Activated T-cell treated with anti-CD3 and anti-CD28 coated beads, Interleukin-2, amount 50 U/mL, for 4 hours (primary cell): ENCODE measurements at places on chromosomes 4 and X. TPM values are rescaled to one million over a fixed set of nuclear protein-coding genes. Genes with fewer than 3 reads are reported as not detected.

DNA sequence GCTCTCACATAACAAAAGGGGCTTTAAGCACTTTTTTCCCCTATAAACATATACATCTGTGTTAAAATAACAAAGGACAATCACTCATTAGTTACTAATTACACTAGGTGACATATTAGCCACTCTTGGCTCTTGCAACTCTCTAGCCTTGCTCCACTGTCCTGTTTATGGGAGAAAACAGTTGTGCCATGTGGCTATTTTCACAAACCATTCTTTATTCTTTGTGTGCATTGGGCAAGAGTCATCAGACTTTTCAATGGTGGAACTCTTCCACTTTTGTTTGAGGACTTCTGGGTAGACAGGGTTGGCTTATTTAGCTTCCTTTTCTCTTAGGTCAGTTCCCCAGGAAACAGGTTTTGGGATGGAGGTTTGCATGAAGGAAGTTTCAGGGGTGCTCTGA, 16.0 kb upstream of the FAM149A start:
- DNase-seq = no peak

DNA sequence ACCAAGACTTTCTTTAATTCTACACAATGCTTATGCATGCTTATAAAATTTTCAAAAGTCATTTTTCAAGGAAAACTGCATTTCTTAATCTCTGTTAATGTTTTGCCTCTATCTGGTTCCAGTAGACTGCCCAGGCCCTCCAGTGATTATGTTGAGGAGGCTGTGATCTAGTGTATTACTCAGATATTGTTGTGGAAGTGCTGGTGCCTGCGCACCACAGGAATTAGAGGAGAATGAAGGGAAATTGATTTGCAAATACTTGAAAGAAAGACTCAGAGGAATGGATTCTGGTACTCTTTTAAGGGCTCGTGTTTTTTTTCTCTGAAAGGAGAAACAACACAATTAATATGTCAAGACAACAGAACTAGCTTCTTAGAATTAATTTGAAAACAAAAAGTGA, 1015.1 kb downstream of the RPA4 start:
- DNase-seq = no peak

DNA sequence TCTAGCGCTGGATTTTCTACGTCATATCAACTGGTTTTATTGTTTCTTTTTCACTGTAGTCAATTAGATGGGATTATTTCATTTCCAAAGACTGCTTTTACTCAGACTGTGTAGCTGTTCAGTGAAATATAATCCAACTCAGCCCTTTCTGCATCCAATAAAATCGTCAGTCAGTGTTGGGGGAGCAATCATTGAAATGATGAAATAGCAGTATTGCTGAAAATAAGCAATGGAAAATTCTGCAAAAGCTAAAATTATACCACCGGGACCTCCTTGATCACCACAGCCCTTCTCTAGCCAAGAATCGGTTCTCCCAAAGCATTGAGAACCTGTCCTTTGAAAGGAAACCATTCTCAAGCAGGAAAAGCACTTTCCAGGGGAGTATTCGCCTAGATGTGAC, 243.1 kb upstream of the TENM3 start:
- DNase-seq = no peak

- DNase-seq = no peak
Measured at GRCh38 chrX:8738588-8739189, 6.8 kb upstream of the ANOS1 start.

- no peak for DNase-seq
Measured at GRCh38 chr4:142095886-142096605, 459.7 kb downstream of the IL15 start.

DNA sequence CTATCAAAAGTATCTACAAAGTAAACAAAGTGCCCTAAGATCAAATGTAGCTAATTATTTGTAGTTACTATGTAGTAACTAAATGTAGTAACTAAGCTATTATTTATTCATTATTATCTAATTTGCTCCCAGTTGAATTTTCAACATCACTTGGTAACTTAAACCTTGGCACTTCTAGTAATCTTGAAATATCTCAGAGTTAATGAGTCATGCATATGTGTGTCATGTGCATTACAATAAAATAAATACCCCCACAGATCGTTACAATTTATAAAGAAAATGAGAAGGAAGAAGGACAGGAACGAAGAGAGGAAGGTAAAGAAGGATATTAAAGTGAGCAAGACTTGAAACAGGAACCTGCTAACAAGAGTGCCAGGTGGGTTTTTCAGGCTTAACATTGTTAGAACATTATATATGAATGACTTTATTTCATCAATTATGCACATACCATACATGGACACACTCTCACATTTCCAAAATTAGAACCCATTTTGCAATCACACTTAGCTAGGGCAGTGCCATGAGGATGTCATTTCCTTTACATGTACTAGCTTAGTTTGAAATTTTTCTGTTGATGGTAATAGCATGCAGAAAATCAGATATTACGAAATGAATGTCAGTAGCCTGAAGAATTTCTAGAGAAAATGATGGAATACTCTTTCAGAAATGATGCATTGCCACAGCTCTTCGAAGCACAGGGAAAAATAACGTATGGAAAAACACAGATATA, 1670.4 kb upstream of the AGA start:
- DNase-seq = no peak

DNA sequence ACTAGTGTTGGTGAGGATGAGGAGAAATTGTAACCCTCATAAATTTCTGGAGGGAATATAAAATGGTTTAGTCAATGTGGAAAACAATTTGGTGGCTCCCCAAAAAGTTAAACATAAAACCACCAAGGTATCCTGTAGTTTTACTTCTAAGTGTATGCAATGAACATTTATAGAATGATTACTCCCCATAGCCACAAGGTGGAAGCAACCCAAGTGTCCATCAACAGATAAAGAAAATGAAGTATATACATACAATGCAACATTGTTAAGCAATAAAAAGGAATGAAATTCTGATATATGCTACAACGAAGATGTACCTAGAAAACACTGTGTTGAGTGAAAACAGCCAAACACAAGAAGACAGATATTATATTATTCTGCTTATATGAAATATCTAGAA, 569.1 kb upstream of the GRID2 start:
- DNase-seq = no peak

DNA sequence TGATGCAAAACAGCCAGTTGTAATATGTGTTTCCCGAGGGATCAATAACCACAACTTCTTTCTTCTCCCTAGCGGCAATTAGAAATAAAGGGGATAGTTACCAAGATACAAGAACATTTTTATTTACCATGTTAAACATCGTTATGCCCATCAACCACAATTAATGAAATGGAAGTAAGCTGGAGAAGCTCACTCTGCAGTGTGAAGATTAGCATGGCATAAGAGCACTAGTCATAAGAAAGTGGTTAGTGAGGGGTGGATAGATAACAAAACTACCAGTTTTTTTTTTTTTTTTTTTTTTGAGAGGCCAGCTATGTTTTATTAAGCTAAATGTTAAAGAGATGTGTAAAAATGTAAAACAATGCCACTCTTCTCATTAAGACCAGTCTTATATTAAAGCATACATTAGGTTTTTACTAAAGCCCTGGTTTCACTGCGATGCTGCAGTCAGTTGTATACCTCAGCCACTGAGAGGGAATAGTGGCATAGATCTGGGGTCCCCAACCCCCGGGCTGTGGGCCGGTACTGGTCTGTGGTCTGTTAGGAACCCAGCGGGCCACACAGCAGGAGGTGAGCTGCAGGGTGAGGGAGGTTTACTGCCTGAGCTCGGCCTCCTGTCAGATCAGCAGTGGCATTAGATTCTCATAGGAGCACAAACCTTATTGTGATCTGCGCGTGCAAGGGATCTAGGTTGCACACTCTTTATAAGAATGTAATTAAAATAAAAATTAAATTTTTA, 27.9 kb upstream of the NFXL1 start:
- DNase-seq = no peak

RGN gene
- 0.14 TPM for total RNA-seq
